Substantia nigra (tissue), 51 donors: ENCODE measurements at places on chromosomes 6 and 20.

- no peak for DNase-seq
These were observed 2.5 kb upstream of the TNFRSF6B start for GRCh38 chr20:63693733-63694583.

- no peak for DNase-seq
These were observed 50.8 kb upstream of the TGM3 start for GRCh38 chr20:2244993-2245392.

- DNase-seq: no peak
These were observed 14.2 kb downstream of the MANBAL start for GRCh38 chr20:37303637-37304036.

- peak; percentile 44 for DNase-seq
These were observed 207.8 kb downstream of the JARID2 start for GRCh38 chr6:15453622-15454021.

- DNase-seq: no peak
These were observed 93.3 kb upstream of the GCM1 start for GRCh38 chr6:53241938-53242337.

DNA sequence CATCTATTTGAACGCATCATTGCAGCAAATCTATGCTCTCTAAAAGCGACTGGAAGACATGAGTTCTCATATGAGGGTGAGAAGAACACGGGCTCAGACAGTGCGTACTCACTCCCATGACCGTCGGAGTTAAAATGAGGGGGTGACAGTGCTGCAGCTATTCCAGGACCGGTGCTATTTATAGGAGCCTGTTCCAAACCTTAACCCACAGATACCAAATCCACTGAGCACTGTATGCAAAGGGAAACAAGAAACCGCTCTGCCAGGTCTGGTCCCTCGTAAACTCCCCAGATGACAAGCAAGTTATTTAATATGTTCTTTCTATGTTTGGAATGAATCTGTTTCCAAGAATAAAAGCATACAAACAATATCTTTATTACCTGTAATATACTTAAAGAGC, 22.9 kb downstream of the PPP1R3G start:
- no peak for DNase-seq

- no peak for DNase-seq
These were observed 1371.5 kb downstream of the EPHA7 start for GRCh38 chr6:92047860-92048259.

DNA sequence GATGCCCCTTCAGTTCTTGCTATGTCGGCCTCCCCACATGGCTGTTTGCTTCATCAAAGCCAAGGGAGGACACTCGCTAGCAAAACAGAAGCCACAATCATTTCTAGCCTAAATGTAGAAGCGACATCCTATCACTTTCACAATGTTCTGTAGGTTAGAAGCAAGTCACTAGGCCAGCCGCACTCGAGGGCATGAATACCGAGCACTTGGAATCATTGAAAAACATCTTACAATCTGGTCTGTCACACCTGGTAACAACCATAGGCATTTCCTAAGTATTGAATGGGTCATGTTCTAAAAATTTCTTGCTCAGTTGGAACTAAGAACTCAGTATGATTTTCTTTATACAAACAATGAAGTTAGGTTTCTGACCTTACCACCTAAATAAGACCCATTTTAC, 192.3 kb downstream of the AIG1 start:
- DNase-seq: no peak

DNA sequence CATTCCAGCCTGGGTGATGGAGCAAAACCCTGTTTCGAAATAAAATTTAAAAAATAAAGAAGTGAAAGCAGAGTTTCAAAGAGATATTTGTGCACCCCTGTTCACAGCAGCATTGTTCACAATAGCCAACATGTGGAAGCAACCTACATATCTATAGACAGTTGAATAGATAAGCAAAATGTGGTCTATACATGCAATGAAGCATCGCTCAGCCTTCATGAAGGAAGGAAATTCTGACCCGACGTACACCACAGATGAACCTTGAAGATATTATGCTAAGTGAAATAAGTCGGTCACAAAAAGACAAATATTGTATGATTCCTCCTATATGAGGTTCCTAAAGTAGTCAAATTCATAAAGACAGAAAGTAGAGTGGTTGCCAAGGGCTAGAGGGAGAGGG, 6.5 kb upstream of the NCOA6 start:
- no peak for DNase-seq

- no peak for DNase-seq
These were observed 11.4 kb downstream of the MOCS1 start for GRCh38 chr6:39922821-39923220.

DNA sequence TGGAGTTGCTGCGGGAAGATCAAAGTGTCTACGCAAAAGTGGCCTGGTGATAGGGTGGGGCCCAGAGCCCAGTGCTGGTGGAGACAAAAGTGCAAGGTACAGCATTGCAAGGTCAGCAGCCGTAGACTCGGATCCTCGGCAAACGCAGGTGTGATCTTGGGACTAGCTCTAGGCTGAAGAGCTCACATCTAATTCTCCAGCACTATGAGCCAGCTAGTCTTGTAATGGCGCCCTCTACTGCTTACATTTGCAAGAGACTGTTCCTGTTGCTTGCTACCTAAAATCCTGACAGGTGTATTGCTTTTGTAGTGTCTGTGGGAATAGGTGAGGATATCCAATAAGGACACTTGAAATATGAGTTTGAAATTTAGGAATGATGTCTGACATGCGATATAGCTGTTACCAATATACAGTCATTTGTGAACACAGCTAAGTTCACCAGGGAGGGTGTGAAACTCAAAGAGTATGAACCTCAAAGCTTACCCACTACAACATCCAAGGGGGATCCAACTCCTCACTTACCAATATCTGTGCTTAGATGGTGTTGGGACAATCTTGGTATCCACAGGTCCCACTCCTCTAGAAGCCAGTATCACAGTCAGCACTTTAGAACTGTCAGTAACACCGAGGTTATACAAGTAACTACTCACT, 58.4 kb downstream of the PDE7B start:
- DNase-seq: no peak

DNA sequence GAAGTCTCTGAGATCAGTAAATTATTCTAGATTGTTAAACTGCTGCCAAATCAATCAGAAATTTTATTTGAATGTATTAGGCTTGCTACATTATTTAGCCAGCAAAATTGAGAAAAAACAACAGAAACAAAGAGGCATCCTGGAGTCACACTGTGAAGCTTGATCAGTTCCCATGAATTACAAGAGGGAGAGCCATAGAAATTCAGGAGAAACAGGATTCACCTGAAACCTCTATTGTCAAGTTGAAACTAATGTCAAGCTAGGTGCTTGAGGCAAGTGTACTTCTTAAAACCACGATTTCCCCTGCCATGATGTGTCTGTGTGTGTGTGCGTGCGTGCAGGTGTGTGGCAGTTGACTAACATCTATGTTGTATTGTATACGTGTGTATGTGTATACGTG, 439.1 kb upstream of the NOX3 start:
- no peak for DNase-seq

DNA sequence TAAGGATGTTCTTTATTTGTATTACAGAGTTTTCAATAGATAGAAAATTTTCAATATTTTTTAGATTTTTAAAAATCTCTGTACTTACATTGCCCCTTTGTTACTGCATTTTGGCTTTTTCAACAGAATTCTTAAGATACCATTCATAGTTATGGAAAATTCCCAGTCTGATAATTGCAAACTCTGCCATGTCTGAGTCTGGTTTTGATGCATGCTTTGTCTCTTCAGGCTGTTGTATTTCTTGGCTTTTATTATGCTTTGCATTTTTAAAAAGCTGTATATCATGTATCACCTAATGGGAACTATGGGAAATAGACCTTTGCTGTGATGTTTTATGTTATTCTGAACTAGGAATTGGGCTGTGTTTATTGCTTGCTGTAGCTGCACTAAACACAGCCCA, 898.9 kb upstream of the ADGRB3 start:
- DNase-seq: no peak

- DNase-seq: no peak
These were observed 441.9 kb downstream of the CD109 start for GRCh38 chr6:74137911-74138310.

- DNase-seq: no peak
These were observed 35.4 kb downstream of the SLC16A10 start for GRCh38 chr6:111122458-111123286.

- no peak for DNase-seq
These were observed 4.3 kb downstream of the ARFGAP1 start for GRCh38 chr20:63276956-63277355.

DNA sequence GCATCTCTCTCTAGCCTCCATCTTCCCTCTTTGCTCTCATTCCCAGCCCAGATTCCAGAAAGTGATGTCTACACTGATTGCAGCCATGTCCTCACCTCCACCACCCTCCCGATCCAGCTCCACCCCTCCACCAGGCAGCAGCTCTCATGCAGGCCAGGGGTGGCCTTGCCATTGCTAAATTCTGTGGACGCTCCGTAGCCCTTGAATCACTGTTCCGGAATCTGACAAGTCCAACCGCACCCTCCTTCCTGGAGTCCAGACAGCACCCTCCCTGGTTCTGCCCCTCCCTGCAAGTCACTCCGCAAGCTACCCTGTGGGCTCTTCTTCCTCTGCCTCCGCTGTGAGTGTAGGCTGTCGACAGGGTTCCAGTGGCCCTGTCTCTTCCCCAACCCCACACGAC, 26.2 kb downstream of the TNXB start:
- DNase-seq: no peak

DNA sequence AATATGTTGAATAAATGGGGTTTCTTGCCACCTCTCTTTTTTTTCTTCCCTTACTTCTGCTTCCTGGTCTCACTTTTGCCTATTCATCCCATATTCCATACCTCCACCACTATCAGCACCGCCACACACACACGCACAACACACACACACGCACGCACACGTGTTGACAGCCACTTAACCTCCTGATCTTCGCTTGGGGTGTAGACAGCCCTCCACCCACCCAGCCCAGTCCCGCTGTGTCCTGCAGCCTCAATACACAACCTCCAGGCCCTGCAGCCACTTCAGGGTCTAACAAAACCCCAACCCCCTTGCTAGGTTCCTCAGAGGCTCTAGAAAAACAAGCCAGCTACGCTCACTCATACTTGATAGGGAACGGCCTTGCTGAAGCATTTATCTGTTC, 72.3 kb downstream of the LINC00237 start:
- no peak for DNase-seq

GRCh38 chr6:135281227-135281626, 100.1 kb downstream of the MYB start:
- DNase-seq: peak; percentile 6

- no peak for DNase-seq
These were observed 826.9 kb upstream of the EYS start for GRCh38 chr6:66533921-66534404.

- no peak for DNase-seq
These were observed 1.5 kb upstream of the RAD21L1 start for GRCh38 chr20:1224205-1224890.

- DNase-seq: no peak
These were observed 34.5 kb upstream of the ID4 start for GRCh38 chr6:19802656-19803055.
